ENCODE measurements at places on chromosomes 4 and X.
A peak's percentile ranks its signal among the peaks of the same experiment; 100 is the strongest.

- DNase-seq, result no peak
Observed at GRCh38 chr4:14115106-14115505, 487.6 kb upstream of the BOD1L1 start.

DNA sequence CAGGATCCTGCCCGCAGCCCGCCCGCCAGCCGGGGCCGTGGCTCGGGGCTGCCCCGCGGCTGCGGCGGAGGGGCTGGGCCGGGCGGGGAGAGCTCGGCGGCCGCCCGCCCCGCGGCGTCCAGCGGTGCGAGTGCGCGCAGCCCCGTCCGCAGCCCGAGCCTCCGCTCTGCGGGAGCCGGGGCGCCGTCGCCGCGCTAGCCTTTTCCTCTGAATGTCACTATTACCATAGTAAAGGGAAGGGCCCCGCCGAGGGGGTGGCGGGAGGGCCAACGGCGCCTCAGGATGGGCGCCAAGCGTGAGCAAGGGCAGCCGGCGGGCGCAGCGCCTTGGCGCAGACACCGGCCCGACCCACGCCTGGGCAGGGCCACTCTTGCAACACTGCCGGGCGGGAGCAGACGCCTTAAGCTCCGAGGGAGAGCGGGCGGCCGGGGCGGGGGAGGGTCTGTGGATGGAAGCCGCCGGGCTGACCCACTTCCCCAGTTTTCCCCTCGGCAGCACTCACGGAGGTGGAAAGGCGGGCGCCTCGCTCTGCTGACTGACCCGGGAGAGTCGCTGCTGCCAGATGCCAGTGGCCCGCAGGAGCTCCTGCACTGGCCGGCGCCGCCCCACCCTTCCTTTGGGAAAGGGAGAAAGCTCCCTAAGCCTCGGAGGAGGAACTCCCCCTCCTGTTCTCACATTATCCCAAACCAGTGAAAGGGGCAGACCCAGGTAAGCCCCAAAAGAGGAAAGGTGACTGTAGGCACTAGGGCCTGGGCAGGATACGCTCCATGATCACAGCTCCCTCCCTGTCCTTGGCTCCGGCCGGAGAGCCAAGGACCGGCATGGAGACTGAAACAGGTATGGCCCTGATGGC, 329.4 kb downstream of the HNRNPD start:
- DNase-seq, result no peak

GRCh38 chr4:182578402-182578801, 335.2 kb downstream of the TENM3 start:
- no peak for DNase-seq

DNA sequence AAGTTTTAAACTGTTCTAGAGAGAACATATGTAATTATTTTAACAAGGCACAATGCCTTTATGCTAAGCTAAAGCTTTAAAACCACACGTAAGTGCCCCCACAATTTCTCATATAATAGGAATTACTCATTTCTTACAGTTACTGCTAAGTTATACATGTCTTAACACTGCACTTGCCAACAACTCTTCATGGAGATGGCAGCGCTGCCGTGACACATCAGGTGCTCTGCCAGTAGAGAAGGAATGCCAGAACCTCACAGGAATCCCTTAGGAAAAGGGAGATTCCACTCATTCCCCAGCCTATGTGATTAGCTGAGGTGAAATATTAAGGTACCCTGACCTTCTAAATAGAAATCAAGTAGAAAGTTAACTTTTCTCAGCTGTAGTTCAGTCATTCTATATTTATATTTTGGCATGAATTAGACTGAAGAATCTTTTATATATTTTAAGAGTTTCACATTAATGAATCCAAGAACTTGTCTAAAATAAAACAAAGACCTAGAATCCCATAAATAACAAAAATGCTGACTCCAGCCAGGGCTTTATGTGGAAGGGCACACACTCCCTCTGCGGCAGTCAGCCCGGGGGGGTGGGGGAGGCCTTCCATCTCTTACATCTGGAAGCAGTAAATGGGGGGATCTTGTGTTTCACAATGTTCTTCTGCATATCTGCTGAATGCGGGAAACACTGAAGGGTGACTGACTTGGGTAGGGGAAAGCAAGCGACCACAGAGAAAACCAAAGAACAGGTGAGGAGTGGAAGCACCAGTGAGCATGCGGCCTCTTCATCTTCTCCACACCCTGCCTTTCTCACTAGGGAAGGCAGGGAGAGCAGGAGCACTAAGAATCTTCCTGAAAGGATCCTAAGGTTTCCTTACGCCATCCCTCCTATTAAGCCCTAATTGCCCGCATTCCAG, 23.7 kb downstream of the ACSL1 start:
- DNase-seq, result no peak

GRCh38 chrX:43970528-43970927, 2.7 kb downstream of the NDP start:
- no peak for DNase-seq

DNA sequence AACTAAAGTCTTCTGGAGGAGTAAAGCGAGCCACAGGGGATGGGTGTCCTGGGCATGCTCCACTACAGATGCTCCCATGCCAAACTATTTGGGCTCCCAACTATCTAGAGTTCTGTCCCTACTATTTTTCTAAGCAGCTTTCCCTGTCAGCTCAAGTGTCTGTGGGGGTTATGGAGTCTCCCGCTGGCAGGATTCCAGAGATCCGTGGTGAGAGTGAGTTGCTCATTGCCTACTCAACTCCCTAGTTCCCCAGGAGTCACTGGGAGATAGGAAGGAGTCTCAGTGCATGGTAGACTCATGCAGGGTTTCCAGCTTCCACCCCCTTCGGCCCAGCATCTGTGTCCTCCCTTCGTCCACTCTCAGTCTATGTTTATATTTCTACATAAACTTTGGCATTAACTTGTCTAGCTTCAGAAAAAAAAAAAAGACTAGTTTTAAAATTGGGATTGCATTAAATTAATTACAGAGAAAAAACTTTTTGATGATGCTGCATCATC, 55.1 kb upstream of the INPP4B start:
- DNase-seq, result no peak

DNA sequence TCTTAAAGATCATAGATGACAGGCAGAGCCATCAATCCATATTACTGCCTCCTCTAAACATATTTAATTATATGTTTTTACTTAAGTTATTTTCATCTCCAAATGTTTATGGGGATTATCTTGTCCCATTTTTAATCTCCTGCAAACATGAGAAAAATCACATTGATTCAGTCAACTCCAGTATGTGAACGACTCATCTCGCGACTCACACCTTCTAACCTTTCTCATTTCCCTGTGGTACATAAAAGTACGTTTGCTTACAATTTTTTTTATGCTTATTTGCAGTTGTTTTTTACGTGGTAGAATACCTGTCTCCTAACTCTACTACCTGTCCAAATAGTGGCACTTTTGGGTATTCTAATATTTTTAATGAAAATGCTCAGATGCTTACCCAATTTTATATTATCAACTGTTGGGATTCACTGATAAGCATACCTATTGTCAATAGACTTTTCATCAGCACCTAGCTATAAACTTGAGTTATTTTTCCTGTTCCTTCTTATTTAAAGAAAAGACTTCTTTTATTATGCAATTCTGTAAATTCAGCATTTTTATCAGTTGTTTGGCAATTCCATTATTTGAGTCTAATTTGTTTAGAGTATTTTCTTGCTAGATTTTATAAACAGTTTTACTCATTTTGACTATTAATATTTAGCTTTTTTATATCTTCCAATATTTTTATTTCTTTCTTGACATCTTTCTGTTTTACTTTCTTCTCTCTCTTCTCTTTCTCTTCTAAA, 276.6 kb downstream of the ANK2 start:
- DNase-seq, result no peak

GRCh38 chrX:119107206-119107605, 20.4 kb downstream of the KIAA1210 start:
- no peak for DNase-seq

DNA sequence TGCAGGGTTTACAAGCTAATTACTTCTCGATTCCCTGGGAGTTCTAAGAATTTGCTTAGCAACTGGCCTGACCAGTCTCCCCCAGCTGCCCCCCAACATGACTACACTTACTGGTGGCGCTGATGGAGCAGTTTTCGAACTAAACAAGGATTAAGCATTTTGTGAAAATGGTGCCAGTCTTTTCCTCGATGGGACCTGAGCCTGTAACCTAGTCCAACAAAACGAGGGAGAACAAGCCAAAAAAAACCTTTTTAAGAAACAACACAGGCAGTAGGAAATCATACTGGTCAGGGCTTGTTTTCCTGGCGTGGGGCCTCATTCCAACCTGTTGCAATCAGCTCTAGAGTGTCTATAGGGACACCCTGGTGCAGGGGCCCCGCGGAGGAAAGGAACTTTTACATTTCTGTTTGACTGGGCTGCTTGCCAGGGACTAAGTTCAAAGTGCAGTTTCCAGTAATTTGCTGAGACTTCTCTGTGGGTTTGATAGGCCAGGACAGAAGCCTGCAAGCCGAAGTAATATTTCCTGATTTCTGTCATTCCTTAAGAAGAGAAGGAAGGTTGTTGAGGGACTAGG, 158.7 kb downstream of the SPRY1 start:
- no peak for DNase-seq

DNA sequence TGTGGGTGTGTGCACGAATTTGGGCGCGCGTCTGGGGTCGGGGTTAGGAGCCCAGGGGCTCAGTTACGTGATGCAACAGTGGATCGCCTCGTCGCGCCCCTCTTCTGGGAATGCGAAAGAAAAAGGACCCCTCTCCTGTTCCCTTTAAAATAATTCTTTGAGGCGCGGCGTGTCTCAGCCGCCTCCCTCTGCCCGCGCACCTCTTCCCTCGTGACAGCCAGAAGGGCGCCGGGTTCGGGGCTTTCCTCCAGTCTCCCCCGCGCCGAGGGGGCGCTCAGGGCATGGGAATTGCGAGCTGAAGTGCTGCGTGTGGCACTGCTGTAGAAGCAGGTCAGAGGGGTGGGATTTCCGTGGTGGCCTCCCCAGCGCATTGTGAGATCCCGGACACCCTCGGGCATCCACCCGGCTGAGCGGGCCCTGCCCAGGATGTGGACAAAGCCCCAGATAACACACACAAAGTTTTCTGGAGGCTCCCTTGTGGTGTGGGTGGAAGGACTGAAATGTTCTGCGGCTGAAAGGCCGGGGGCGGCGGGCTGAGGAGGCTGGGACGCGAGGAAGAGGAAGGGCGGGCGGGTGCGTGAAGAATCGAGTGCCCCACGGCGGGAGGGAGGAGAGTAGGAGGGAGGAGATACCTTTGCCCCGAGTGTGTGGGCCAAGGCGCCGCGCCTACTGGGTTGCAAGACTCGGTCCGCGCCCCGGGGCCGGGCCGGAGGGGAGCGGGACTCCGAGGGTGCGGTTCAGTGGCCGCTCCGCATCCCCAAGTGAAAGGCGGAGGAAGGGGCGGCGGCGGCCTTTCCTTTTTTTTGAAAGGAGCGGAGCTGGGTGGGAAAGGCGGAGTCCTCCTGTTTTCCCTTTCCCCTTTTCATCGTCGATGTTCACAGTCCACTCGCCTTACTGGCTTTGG, 752 bp downstream of the SEPTIN11 start:
- DNase-seq, result peak; percentile 55

DNA sequence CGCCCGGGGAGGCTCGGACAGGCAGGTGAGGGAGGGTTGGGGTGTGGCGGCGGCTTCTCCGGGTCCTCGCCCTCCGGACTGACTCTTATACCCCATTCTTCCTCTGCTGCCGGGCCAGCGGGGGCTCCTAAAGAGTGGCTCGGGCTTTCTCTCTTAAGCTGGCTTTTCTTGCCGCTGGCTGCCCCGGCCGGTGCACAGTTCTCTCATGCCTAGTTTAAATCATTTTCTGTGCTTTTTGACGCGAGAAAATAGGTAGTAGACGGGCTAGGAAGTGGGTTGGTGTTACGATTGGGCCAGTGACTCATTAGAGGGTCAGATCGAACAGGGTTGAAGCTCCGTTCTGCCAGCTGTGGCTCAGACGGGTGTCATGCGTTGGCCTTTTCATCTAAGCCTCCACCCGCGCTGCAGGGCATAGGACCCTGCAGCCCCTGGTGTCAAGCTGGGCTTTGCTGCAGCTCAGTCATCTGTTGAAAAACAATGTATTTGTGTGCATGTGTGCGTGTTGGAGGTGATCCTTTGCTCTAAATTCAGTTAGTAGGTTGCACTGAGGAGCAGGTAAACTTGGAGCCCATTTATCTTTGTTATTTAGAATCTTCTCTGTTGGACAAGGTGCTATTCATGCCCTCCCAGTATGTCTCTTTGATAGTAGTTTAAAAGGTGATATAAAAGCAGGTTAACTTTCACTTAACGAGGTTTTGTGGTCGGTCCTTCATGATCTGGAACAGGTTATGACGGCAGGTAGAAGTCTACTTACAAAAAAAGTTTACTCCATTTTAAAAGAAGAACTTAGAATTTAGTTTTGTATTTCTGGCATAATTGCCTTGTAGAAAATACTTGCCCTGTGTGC, 802 bp downstream of the BMP2K start:
- DNase-seq, result peak; percentile 83

DNA sequence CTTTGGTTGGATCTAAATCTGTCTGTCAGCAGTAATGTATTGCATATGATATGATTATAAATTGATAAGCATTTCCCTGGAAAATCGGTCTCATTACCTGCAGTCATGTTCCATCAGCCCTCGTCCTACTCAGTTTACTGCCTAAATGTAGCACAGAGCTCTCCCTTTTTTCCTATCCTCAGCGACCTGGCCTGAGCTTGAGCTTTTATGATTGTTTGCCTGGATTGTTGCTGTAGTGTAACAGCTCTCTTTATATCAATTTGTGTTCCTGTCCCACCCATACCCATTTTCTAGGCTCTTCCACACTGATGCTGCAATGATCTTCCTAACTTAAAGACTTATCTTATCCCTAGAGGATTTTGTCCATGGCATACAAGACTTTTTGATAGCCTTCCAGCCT, 95.7 kb downstream of the FRAS1 start:
- DNase-seq, result no peak

GRCh38 chr4:149426461-149426860, 389.2 kb downstream of the IQCM start:
- DNase-seq, result no peak

- no peak for DNase-seq
Observed at GRCh38 chrX:72641611-72642010, 69.0 kb upstream of the HDAC8 start.

DNA sequence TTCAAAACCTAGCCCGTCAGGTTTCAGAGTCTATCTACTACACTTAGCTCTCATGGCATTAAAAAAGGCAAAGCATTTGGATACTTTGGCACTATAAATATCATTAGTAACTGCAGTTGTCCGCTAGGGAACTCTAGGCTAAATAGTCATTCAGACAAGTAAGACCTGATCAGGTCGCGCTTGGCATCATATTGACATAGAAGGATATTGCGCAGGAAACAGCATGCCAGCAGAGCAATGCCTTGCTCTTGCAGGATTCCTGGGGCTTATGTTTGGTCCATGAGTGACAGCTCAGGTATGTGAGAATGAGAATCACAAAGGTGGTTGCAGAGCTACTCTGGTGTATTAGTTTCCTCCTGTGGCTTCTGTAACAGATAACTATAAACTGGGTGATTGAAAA, 62.7 kb downstream of the KDM6A start:
- no peak for DNase-seq

GRCh38 chrX:65598559-65599147, 64.1 kb upstream of the LAS1L start:
- DNase-seq, result no peak

Data from NAMALWA (cell line).